Epithelial cell of esophagus (primary cell): ENCODE measurements at places on chromosomes 1 and 21.
A peak's percentile ranks its signal among the peaks of the same experiment; 100 is the strongest.

- DNase-seq, result peak; percentile 64
Measured at GRCh38 chr1:62891956-62892562, 108.1 kb downstream of the ATG4C start.

DNA sequence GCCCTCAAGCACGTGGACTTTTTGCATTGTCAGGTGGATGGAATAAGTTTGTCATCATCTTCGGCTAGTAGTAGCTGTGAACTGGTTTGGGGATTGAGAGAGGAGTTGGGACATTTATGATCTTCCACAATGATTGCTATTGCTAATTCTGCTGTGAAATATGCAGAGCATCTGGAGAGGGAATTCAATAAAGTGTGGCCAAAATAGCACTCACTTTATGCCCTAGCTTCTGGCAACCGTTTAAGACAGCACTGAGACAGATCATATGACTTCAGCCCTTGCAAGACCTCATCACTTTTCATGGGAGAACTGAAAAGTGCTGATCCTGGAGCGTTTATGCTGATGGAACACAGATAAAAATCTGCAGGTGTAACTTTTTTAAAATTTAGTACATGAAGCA lies 360.8 kb downstream of the GPATCH2 start:
- no peak for DNase-seq

DNA sequence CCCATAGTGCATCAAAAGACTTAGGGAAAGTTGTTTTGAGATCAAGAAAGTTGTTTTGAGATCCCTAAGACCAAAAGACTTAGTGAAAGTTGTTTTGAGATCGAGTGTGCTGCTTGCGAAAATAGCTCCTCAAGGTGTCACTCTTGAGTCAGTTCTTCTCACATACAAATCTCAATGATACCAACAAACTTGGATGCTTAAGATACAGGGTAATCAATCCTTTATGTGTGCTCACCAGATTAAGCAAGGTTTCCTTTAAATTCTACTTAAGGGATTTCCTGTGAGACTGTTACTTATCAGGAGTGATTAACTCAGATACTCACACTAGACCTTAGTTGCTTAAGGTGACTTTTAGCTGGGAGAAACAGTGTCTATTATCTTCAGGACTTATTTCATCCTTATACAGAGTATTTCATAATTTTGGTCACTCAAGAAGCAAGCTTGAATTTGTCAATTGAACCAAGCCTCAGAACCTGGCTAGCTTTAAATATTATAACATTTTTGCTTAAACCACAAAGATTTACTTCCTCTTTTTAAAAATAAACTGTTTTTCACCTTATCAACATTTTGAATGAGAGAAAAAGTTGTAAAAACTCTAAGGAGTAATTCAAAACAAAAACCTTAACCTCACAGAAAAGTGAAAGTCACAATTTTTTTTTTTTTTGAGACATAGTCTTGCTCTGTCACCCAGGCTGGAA lies 8.0 kb upstream of the RLF start:
- peak; percentile 75 for DNase-seq

GRCh38 chr1:25430967-25431881 lies 527 bp downstream of the MACO1 start:
- DNase-seq, result no peak

- DNase-seq, result peak; percentile 90
Measured at GRCh38 chr1:17215545-17215890, 10.6 kb downstream of the PADI1 start.

GRCh38 chr1:32186077-32186476 lies 6.6 kb downstream of the TXLNA start:
- no peak for DNase-seq

GRCh38 chr1:54809496-54810074 lies 8.5 kb upstream of the TTC22 start:
- no peak for DNase-seq

GRCh38 chr1:39080269-39080826 lies 54.2 kb downstream of the NDUFS5 start:
- no peak for DNase-seq

DNA sequence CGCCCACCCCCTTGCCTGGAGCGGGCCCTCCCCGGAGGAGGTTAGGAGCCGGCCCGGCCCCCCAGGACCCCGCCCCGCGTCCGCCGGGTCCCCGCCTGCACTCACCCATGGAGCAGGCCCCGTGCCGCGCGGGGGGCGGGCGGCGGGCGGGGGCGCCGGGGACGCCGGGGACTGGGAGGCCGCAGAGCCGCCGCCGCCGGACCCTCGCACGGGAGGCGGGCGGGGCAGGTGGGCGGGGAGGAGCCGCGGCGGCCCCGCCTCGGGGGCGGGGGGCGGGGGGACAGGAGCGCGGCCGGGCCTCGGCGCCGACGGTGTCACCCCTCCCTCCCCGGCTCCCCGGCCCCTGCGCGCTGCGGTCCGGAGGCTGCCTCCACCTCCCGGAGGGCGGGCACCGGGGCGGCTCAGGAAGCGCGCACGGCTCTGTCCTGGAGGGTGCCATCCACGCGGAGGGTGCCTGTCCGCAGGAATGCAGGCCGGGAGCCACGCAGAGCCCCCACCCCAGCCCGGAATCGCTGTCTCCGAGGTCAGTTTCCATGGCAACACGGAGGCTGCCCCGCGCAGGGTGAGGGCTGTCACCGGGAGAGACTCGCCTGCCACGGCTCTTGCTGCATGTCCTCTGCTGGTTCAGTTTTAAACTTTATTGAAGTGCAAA lies 5.9 kb upstream of the PLEKHG5 start:
- peak; percentile 66 for DNase-seq

GRCh38 chr1:180196436-180197003 lies 33.5 kb upstream of the LHX4 start:
- DNase-seq, result no peak

- DNase-seq, result no peak
Measured at GRCh38 chr1:101137144-101138126, 99.4 kb upstream of the S1PR1 start.

- no peak for DNase-seq
Measured at GRCh38 chr1:208156741-208157140, 87.4 kb downstream of the PLXNA2 start.
